CD4-positive, alpha-beta T cell treated with Interleukin-6 for 4 hours (primary cell): ENCODE measurements at places on chromosomes 12 and 14.

- no peak for DNase-seq
These were observed 346.2 kb upstream of the PRICKLE1 start for GRCh38 chr12:42935756-42936155.

DNA sequence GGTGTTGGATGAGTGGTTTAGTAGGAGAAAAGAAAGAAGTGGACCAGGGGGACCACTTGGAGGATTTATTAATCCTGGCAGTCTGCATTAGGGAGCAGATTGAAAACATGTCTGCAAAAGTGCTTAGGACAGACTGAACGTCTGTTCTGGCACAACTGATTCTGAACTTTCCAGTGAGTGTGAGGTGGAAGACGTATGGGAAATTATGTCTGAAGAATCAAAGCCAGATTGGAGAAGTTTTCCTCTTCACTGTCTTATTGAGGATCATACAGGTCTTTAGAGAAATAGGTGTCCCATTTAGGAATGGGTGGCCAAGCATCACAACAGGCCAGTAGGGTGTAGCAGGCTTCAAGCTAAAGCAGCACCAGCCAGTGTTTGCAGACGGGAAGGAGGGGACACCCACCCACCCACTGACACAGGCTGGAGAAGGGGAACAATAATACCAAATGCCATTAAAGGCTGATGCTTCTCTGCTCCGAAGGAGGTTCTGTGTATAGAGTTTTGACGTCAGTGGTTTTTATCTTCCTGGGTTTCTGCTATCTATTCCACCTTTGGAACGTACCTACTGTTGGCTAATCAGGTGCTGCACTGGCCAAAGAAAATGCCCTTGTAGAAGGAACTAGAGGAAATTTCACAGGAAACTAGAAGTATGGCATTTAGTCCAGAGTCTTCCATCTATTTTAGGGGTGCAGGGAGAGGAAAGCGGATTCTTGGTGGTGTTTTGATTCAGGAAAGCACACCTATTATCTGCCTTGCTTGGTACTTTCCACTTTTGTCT lies 1.8 kb downstream of the SRRM4 start:
- DNase-seq = no peak

GRCh38 chr14:71243697-71244096 lies 336.4 kb downstream of the PCNX1 start:
- no peak for DNase-seq

GRCh38 chr12:49961111-49961922 lies at the start of gene AQP5:
AQP5 (plus strand) TSS chr12:49961872; CDS start chr12:49962018, 146 bp downstream.
- no peak for DNase-seq

- DNase-seq = no peak
These were observed 350.1 kb downstream of the TMTC2 start for GRCh38 chr12:83036847-83037246.

DNA sequence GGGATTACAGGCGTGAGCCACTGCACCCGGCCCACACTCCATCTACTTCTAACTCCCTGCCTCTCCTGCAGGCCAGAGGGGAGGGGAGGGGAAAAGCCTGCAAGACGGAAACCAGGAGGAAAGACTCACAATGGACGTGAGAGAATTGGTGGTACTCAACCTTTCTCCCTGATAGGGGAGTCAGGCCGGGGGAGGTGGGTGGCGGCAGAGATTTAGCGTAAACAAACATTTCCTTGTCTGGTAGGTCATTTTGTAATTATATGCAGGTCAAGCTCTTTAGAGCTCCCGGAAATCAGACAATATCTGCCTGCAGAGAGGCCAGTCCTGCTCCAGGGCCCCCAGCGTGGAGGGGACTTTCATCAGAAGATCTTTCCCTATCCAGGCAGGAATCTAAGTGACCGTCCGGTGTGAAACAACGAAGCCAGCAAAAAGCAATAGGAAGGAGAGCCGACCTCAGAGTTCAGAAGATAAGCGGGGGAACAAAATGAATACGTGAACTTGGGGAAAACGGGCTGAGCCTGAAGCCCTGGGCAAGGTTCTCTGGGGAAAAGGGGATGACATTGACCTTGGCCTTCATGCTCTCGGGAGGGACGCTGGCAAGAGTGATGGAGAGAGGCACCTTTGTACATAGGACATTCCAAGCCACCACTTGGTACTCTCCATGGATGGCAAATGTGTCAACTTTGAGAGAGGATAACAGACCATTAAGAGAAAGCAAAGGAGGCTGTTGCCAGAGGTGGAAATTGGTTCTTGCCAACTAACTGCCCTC lies 62.3 kb downstream of the SPRING1 start:
- no peak for DNase-seq

DNA sequence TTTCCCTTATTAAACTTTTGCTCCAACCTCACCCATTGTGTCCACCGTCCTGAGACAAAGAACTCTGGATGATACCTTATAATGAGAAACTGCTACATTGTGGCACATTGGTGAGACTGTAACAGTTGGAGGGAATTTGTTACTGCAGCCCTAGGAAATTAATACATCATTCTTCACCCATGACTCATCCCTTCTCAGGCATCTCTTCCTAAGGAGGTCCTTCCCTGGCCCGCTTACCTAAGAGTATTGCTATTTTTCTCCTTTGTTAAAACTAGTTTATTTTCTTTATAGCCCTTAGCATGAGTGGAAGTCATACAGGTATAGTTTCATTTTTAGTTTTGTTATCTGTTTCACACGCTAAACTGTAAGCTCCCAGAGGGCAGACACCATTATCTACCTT lies 87.1 kb downstream of the TMEM260 start:
- no peak for DNase-seq

DNA sequence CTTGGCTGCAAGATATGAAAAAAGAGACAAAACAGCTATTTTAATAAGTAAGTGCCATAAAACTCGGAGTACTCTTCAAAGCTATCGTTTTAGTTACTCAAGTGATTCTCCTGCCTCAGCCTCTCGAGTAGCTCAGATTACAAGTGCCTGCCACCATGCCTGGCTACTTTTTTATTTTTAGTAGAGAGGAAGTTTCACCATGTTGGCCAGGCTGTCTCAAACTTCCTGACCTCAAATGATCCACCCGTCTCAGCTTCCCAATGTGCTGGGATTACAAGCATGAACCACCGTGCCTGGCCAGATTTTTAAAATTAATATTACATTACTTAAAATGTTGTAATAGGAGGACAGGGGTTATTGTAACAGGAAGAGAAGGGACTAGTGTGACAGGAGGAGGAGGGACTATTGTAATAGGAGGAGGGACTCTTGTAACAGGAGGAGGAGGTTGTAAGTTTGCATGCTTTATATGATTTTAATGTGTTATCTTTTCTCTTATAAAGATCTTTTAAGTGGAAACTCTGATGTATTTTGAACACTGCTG lies 61.3 kb downstream of the KITLG start:
- no peak for DNase-seq

DNA sequence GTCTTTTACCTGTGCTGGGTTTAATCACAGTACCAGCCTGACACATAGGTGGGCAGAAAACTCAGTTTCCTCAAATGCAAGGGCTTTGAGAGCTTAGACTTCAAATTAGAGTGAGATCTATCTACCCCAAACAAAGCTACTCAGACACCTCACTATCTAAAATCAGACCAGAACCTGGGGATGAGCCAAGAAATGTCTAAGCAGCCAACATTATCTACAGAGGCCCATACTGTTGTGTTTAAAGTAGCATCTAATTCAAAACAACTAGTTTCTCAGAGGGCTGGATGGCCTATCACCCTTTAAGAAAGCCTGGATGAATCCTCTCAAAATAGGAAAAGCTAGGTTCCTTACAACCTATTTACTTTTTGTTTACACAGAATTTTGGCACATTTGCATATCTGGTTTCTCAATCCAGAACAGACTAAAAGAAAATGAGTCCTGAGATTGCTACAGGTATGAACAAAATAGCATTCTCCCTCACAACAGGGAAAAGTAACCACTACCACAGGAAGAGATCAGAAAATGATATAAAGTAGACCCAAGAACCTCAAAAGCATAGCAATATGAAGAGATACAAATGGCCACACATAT lies 142.4 kb downstream of the ZFP36L1 start:
- DNase-seq = no peak

DNA sequence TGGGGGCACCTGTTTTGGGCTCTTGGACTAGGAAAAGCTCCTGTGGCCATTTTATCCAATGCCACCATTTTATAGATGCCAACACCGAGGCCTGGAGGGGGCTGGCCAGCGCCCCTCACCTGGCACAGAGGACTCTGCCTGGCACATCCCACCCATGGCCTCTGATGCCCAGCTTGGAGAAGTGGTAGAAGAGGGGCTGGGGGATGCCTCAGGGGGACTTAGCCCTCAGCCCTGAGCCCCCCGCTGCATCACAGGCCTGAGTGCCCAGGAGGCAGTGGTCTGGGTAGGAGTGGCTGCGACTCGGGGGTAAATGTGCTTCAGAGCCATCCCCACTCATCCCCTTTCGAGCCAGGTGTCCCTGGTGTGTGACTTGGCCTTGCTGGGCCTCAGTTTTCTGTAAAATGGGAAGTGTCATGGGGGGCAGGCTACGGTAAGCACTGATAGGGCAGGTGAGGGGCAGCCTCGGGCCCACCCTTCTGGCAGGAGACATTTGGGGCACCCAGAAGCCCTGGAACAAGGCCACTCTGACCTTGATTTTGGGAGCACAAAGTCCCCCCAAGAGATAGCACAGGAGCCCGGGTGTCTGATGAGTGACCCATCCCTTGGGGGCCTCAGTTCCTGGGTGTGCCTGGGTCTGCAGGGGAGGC lies 22.5 kb downstream of the SH2B3 start:
- DNase-seq = no peak

- no peak for DNase-seq
These were observed 151.7 kb upstream of the AMIGO2 start for GRCh38 chr12:47231456-47231855.

GRCh38 chr14:23366426-23366921 lies 1.5 kb upstream of the EFS start:
- no peak for DNase-seq

GRCh38 chr12:109541413-109541726 lies 31.9 kb downstream of the MMAB start:
- DNase-seq = no peak

DNA sequence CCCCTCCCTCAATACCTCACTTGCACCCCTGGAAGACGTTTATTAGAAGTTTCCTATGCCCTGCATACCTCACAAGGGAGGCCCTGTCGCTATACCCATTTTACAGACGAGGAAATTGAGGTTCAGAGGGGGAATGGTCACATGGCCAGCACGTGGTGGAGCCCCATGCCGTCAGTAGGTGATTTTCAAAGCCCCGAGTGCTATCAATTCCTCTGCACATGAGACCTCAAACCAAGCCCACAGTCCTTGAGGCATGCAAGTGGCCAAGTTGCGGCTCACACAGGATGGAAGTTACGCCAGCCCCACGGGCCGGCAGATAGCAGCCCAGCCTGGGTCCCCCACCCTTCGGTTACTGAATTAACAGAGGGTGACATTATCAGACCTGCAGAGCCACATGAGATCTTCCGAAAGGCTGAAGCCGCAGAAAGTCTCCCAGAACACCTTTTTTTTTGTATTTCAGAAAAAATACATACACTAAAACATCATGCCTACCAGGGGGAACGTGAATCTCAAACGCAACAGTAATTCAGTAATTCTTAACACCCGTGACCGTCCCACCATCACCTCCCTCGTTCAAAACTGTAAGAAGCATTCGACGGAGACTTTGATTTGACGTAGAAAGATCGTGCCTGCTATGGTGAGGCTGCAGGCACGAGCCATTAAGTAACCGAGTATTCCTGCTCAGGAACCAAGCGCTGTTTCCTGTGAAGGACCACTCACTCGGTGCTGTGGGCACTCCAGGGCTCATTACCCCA lies 129.0 kb downstream of the RFLNA start:
- no peak for DNase-seq

GRCh38 chr14:88195676-88196075 lies 127.4 kb downstream of the KCNK10 start:
- no peak for DNase-seq

GRCh38 chr12:106723416-106723815 lies 51.1 kb upstream of the RIC8B start:
- no peak for DNase-seq

DNA sequence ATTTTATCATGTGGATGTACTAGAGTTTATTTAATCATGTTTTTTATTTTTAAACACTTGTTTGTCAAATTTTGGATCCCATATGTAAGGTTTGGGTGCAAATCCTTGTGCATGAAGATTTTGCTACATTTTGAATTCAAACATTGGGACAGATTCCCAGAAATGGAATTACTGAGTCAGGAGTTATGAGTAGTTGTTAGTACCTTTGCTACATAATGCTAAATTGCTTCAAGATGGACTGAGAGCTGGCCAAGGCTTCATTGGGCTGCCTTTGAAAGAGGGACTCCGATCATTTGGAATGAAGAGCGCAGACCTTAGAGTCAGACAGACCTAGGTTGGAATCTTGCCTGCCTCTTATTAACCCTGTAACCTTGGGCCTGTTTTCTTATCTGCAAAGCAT lies 154.9 kb upstream of the PWP1 start:
- no peak for DNase-seq

GRCh38 chr12:70609739-70610491 lies 27.3 kb downstream of the PTPRB start:
- DNase-seq = no peak

- no peak for DNase-seq
These were observed 1009.7 kb downstream of the VRK1 start for GRCh38 chr14:97806891-97807290.
